ENCODE measurements at places on chromosomes 6 and 20. TPM values are rescaled to one million over a fixed set of nuclear protein-coding genes. Genes with fewer than 3 reads are reported as not detected.

SNAP25 gene
- 28.3 TPM for total RNA-seq

DNA sequence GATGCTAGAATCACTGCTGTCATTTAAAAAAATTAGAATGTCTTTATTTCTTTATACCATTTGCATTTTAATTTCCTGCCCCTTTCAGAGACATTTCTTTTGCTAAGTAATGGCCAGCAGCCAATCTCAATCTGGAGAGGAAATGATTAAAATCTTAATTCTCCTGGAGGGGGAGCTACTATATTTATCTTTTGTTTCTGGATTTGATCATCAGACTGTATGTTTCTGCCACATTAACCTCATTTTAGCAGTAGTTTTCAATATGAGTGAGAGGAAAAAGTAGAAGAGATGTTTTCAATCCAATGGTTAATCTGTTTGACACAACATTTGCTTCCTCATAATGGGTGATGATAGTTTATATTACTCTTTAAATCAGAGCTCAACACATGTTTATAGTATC is 138.0 kb downstream of the FUT9 start:
- DNase-seq, result no peak

DNA sequence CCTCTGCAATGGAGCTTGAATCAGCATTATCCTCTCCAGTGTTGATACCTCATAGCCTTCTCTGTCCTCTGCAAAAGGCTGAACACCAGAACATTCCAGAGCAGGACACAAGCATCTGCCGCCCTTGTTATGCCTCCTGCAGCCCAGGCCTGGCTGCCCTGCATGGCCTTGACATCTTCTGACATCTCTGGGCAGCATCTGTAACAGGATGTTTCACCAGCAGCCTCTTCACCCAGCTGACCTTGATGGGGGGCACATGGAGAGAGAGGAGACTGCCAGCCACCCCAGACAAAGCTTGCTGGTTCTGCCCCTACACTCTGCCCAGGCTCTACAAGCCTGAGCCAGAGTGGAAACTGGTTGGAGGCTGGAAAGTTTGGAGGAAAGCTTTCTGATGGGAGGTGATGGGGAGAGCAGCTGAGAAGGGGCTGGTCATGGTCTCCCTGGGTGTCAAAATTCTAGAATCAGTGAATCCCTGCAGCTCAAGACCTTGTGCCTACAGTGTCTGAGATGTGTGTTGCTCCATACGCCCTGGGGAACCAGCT is 145.1 kb downstream of the MRPL14 start:
- no peak for DNase-seq

DNA sequence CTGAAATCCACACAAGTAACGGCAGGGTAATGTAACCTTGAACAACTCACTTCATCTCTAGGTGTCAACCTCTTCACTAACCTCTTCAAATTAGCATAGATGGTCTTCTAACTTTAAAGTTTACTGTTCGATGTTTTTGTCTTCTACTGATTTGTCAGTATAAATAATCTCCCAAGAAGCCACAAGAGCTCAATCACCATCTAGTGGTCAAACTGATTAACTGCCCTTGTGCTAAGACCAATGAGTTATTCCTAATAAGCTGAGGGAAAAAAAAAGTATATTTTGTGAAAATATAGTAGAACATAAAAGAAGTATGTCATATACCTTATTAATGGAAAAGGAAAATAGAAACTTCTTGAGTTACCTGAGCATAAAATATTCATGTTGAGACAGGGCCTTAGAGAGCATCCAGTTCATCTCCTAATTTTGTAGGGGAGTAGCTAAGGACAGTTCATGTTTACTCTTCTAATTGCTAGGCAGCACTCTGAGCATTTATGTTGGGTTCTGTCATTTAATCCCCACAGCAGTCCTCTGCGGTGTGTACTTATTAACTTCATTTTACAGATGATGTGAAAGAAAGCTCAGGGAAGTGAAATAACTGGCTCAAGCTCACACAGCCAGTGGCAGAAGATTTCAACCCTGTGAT is 317.1 kb downstream of the ESR1 start:
- DNase-seq, result no peak

PROKR2 gene
- total RNA-seq, result not detected

SUMO4 gene
- not detected for total RNA-seq

GRCh38 chr6:131828080-131828479 is 20.3 kb downstream of the ENPP1 start:
- DNase-seq, result peak; percentile 82

GRCh38 chr20:47269309-47270165 is 87.0 kb downstream of the ZMYND8 start:
- DNase-seq, result no peak

ZNF391 gene
- total RNA-seq, result 4.6 TPM

PCK1 gene
- 1.8 TPM for total RNA-seq

GRCh38 chr6:36985417-36985807 is 584 bp downstream of the MTCH1 start:
- DNase-seq, result no peak

DNA sequence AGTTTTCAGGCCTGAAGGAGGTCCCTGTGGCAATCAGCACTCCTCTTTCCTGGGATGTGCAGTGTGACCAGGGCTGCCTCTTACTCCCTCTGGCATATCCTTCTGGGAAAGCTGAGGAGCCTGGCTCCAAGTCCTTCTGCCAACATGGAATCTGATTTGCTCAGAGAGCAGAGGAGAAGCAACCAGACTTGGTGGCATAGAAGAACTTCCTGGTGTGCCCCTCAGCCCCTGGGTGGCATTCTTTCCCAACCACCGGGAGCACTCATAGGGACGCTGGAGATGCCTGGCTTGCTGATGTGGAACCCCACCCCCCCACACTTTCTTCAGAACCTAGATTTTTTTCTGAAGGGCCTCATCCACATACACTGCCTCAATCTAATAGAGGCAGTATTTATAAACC is 107.6 kb upstream of the TRAF3IP2 start:
- DNase-seq, result no peak

HRH3 gene
- not detected for total RNA-seq

DYNLT2 gene
- total RNA-seq, result not detected

PTCHD4 gene
- 3.3 TPM for total RNA-seq

- no peak for DNase-seq
Observed at GRCh38 chr6:21151530-21151929, 442.0 kb upstream of the SOX4 start.

DNA sequence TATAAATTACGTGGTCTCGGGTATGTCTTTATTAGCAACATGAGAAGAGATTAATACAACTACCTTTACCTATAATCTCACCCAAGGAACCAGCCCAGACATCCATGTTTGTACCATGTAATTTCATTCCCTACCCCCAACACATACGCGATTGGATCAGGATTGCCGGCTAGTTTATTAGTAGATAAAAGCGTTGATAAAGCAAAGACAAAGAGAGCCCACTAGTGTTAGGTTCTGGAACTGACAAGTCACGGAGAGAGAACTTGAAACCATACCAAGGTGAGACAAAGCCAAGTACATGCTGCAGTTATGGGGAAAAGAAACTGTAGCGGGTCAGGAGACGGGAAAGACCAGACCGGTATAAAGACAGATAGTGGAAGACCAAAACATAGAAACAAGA is 37.4 kb upstream of the FAM135A start:
- no peak for DNase-seq

DNA sequence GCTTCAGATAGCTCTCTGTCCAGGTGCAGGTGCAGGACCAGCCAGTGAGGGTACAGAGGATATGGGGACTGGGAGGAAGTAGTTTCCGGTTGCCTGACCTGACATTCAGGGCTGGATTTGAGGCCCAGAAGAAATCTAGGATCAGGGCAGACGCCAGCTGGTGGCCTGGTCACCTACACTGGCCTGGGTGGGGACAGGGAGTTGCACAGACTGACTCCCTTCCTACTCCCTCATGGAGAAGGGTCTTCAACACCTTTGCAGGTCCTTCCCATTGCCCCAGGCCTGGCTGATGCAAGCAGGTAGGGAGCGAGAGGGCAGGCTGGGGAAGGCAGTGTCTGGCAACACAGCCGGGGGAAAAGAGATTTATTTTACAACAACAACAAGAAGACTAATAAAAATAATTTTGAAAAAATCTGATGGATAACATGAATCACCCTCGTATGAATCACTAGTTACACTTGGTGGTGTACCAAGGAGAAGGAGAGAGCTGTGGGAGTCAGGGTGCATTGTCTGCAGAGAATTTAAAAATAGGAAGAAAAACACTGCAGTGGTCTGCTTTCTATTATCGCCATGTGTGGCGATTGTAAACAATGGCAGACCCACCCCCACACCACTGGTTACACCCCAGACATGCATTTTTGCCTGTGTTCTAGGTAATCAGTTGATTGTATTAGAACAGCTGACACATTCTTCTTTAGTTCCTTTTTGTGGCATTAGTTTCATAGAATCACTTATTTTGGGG is 62.3 kb upstream of the SNX9 start:
- DNase-seq, result peak; percentile 67

DNA sequence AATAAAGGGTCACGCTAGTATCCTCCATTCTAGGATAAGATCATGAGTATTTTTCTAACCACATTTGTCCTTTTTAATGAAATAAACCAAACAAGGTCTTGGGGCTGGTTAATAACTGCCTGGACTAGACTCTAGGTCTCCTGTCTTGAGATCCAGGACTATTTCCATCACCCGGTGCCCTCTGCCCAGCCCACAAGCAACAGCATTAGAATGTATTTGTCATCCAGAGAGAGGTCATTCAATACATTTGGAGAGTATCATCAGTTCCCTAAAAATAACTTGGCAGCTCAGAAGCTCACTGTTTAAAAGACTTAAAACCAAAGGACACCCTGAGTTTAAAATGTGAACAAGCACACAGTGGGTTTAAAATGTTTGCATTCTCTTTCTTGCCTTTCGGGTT is 4.4 kb upstream of the RBM24 start:
- no peak for DNase-seq

C6orf118 gene
- not detected for total RNA-seq

GRCh38 chr6:44036196-44036595 is 91.1 kb downstream of the MRPL14 start:
- DNase-seq, result no peak

CST5 gene
- total RNA-seq, result not detected

DNA sequence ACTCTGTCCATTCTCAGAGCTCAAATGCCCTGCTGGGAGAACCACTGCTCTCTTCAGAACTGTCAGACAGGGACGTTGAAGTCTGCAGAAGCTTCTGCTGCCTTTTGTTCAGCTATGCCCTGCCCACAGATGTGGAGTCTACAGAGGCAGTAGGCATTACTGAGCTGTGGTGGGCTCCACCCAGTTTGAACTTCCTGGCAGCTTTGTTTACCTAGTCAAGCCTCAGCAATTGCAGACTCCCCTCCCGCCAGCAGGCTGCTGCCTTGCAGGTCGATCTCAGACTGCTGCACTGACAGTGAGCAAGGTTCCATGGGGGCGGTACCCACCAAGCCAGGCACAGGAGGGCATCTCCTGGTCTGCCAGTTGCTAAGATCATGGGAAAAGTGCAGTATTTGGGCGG is 21.8 kb upstream of the UFL1 start:
- no peak for DNase-seq

GRCh38 chr6:11822346-11822745 is 43.7 kb upstream of the ADTRP start:
- no peak for DNase-seq

DNA sequence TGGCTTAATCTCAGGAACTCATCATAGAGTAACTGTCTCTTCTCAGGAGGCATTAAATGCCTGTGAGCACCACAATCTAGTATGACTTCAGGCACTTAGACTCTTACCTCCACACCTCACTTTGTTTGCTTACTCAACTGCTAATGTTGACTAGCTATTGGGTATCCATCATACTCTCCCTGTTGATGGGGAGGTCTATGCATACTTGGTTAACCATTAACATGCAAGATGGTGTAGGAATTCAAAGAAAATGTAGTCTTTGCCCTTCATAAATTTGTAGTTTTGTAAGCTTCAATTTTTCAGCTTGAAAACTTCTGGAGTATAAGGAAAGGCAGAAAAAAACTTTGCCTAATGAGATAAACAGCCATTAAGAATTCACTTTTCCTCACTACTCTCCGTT is 501.0 kb upstream of the MARCKS start:
- DNase-seq, result no peak

SH3BGRL2 gene
- total RNA-seq, result 53.2 TPM

- DNase-seq, result no peak
Observed at GRCh38 chr6:130012728-130013127, 5.7 kb upstream of the L3MBTL3 start.
